ENCODE measurements at places on chromosomes 1 and 21.

GRCh38 chr1:116257341-116257767 lies 115.7 kb upstream of the ATP1A1 start:
- DNase-seq: no peak

- no peak for DNase-seq
Observed at GRCh38 chr1:23126801-23127200, 41.9 kb downstream of the LUZP1 start.

DNA sequence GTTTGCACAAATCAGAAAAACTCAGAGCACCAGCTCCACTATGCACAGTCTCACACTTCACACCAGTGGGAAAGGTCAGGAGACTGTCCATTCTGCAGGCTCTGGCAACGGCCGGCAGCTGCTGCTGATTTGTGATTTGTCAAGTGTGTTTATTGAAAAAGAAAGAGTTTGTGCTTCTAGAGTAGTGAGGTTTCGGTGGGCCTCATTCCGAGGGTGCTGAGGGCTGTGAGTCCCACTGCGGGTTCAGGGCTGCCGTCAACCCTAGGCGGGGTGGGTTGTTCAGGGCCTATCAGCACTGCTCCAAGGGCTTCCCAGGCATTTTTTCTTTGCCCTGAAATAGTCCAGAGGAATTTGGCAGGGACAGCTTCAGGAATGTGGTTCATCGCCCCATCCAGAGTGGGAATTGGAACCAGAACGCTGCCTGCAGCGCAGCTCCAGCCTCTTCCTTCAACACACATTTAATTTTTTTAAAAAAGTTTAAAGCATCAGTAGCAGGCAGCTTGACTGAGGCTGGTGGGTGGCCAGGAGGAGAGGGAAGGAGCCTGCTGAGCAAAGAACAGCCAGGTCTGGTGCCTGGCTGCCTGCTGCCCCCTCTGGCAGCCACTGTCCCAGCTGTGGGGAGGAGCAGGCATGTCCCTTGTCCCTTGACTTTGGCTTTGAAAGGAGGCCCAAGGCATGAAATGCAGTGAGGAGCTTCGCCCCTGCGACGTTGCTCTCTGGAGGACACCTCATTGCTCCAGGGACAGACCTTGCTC lies 19.7 kb downstream of the STUM start:
- DNase-seq: no peak

DNA sequence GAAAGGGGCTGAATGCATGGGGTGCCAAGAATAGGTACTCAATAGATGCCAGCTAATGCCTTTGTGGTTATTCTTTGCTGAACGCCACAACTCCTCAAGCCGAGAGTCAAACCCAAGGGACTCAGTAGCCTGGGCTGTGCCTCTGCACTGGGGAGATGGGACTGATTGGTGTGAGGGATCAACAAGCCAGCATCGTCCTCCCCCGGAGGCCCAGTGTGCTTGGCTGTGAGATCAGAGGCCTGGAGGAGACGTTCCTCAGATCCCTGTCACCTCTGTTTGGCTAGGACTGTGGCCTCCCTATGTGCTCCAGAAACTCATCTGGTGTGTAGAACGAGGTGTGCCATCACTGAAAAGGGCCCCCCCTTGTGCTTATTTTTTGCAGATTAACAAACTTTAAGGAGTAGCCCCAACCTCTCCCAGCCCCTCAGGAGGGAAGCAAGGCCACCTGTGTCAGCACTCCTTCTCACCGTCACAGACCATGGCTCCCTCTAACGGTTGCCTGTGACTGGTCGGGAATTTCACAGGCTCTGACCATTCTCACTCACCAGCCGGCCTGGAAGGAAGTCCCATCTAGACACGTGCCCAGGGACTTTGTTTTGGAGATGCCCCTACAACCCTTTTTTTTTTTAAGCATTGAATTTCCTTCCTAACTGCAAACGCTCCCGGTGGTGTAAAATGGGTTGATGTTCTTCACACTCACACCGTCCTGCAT lies 194.0 kb upstream of the VAMP3 start:
- no peak for DNase-seq

- no peak for DNase-seq
Observed at GRCh38 chr21:45478115-45478801, 64.0 kb downstream of the SLC19A1 start.

DNA sequence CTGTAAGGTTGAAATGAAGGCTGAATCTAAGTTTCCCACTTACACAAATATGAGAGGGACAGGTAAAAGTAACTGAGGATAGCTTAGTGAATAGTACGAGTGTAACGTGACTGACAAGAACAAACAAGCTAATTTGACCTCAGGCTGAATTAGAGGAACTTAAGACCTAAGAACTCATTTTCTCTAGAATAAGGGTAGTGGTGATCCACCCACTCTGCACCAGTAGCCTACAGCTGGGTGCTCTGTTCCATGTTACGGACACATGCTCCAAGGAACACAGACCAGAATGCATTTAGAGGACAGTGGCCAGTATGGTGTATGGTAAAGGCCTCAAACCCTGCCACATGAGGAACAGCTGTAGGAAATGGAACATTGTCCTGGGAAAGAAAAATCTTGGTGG lies 14.9 kb upstream of the TMEM9 start:
- DNase-seq: no peak

DNA sequence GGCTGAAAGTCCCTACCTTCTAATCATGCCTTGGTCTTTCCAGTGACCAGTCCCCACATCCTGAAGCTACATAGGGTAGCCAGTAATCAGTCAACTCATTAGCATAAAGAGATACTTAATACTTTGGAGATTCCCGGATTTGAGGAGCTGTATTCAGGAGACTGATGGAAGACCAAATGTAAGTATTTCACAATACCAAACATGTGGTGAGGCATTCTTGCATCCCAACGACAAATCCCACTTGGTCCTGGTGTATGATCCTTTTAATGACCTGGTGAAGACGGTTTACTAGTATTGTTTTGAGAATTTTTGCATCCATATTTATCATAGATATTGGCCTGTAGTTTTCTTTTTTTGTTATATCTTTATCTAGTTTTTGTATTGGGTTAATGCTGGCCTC lies 40.6 kb downstream of the RGS7 start:
- DNase-seq: no peak

DNA sequence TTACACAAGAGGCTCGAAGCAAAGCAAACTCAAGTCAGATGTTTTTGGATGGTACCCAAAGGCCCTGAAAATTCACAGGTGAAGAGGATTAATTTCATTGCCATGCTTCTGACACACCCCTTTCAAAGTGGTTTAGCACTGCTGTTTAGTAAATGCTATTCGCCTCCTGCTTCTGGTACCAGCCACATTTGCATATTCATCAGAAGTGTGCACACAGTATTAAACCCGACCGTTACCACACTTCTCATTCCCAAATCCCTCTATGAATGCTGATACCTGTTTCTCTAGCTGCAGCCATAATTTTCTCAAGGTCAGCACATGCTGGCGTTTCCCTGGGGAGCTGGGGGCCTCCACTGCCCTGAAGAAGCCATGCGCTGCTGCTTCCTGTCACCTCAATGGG lies 179.8 kb upstream of the DAB1 start:
- DNase-seq: no peak

GRCh38 chr1:62905309-62905708 lies 121.4 kb downstream of the ATG4C start:
- DNase-seq: no peak

GRCh38 chr1:171801487-171801891 lies 20.0 kb downstream of the METTL13 start:
- no peak for DNase-seq

GRCh38 chr1:9340172-9340854 lies 47.6 kb downstream of the SPSB1 start:
- no peak for DNase-seq

GRCh38 chr1:114339379-114339778 lies 171.6 kb downstream of the TRIM33 start:
- peak; percentile 75 for DNase-seq

DNA sequence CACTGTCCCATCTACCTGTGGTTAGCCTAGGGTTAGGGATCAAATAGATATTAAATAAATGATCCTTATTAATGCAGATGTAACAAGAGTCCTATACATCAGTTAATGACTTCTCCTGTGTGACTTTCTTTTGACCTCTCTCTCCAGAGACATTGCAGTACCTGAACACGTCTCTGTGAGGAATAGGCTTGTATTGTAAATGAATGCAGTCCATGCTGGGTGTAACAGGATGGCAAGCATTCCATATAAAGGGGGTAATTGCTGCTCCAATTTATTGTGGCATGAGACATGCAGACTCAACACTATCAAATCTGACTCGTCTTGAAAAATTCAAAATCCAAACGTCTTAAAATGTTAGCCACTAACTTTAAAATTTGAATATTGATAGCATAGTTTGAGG lies 189.5 kb downstream of the PRDM2 start:
- DNase-seq: no peak

DNA sequence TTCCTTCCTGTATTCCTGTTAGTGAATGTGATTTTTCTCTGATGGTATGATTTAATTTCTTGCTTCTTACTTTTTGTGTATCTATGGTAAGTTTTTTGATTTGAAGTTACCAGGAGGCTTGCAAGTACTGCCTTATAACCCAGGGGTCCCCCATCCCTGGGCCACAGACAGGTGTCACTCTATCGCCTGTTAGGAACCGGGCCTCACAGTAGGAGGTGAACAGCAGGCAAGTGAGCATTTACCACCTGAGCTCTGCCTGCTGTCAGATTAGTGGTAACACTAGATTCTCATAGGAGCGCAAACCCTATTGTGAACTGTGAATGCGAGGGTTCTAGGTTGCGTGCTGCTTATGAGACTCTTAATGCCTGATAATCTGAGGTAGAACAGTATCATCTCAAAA lies 143.3 kb downstream of the RPS6KC1 start:
- DNase-seq: no peak

- no peak for DNase-seq
Observed at GRCh38 chr1:67896826-67897225, 63.6 kb upstream of the GNG12 start.

DNA sequence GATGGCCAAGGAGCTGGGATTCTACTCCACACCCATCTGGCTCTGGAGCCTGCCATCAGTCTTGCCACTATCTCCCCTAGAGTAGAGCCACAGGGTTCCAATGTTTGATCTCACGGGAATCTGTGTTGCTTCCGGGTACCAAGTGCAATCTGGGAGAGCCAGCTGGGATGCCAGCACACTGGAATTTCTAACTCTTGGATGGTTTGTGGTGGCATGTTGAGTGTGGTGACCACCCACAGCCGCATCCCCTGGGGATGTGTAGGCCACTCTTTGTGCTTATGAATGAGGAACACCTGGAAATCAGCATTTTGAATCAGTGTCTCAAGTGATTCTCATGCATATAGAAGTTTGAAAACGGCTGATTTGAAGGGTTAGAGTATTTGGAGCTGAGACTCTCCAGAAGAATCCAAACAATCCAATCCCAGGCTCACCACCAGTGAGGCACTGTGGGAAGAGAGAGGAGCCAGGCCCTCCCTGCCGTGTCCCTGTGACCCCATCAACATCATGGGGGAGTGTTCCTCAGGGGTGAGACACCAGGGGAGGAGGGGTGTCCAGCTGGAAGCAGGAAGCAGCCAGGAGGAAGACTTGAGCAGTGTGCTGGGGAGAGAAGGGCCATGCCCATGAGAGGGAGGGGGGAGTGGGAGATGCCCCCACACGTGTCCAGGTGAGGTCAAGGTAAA lies 13.4 kb downstream of the FBLIM1 start:
- DNase-seq: no peak

DNA sequence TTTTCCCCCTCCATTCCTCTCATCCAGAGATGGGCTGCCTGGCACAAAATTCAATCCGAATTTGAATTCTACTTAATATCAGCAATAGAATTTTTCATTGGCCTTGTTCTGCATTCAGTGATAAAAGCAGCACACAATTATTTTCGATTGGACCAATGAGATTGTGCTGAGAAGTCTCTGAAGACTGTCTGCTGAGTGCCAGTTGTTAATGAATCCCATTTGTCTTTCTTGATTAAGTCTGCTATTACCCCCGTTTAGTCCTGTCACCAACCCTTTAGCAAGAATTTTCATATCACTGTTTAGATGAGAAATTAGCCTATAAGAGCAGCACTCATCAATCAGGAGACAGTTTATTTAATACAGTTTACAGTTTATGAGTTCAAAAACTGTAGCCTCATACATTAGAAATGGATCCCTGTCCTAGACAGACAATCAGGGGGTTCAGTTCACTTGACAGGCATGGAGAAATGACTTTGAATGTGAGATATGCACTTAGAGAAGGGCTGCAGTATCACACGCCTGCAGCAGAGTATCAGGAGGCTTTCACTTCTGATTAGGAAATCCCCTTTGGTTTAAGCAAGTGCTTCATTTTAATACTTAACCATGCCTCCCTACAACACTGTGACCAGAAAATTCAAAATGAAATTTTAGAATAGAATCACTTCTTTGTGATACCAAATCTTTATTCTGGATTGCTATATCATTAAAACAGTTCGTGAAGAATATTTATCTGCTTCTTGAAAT lies 304.7 kb upstream of the PTBP2 start:
- DNase-seq: no peak

- DNase-seq: no peak
Observed at GRCh38 chr1:83033682-83034081, 965.2 kb downstream of the TTLL7 start.

DNA sequence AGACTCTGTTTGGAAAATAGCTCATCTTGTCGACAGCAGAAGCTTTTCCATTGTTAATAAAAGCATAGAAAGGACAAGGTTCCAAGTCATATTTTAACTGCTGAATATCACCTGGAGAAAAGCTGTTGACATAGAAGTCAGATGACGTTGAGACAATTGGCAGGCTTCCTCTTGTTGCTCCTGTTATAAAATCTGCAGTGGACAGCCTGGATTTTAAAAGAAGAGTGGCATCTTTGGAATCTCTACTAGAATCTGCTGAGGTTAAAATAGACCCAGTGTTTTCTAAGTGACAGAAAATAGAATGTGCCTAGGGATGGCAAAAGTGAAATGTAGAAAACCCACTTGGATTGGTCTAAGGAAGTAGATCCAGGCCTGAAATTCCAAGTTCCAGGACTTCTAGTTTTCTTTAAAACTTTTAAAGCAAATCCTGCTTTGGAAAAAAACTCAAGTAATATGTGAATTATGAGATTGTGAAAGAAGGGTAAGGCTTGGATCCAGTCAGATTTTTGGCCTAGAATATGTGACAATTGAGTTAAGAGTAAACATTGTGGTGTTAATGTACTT lies 53.6 kb upstream of the NEXN start:
- DNase-seq: no peak

DNA sequence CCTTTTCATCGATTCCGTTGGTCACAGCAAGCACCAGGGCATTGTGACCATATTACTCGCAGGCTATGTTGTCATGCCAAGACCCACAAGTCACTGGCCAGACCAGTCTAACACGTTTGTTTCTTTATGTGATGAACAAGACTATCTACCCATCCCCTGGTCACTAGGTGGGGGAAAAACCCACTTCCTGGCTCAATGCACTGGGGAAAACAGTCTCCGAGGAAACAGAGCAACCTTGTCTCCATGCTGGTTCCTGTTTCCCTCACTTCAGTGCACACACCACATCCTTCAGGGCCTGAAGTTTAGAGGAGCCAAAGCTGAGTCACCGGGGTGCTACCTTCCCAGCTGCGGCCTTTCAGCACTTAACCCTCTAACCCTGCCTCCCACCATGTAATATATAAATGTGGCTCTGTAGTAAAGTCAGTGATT lies 20.9 kb downstream of the ERICH3 start:
- DNase-seq: no peak

Data from esophagus muscularis mucosa (tissue), 4 donors.